ENCODE measurements at places on chromosomes 2 and 18.

- no peak for DNase-seq
Observed at GRCh38 chr2:143248631-143249030, 119.4 kb downstream of the ARHGAP15 start.

DNA sequence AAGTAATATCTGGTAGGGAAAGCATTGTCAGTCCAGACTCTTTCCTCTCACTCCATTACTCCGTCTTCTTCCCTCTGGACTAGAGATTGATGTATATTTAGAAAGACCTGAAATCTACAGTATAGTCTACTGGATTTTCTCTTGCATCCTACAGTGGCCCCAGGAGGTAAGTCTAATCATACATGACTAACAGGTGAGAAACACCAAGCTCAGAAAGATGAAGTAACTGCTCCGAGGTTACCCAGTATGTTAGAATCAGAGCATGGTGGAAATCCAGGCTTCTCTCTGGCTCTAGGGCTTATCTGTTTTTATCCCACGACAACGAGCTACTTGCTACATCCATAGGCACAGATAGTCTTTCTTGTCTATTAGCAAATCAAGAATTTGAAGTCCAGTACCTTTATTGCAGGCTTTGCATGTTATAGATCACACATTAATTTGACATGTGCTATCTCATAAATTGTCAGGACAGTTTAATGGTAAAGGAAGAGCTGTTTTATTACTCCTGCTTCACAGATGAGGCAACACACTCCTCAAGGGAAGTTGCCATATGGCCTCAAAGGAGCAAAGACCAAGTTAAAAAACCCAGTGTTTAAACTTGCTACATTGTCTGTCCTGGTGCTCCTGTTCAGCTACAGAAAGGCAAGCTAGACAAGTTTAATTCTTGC lies 484.3 kb downstream of the THSD7B start:
- DNase-seq = no peak

DNA sequence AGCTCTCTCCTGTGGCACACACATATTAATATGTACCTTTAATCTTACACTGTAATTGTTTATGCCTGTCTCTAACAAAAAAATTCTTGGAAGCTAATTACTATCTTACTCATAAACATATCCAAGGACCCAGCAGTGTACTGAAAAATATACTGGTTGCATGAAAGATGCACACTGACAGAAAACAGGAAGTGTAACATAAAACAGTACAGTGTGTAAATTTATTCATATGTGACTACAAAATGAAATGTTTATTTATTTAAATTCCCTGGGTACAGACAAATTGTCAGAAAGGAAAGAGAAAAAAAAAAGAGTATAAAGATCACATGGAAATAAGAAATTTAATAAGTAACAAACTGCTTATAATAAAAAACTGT lies 28.5 kb downstream of the TMEM131 start:
- DNase-seq = no peak

- no peak for DNase-seq
Observed at GRCh38 chr2:148926291-148926961, 51.4 kb downstream of the KIF5C start.

GRCh38 chr2:44250376-44250775 lies 24.9 kb upstream of the SLC3A1 start:
- no peak for DNase-seq

All from bone marrow (tissue), 2 donors.